NCI-H526 (cell line): ENCODE measurements at places on chromosomes 5 and 9.

GRCh38 chr5:120413686-120414085 lies 50.4 kb upstream of the PRR16 start:
- DNase-seq, result no peak

DNA sequence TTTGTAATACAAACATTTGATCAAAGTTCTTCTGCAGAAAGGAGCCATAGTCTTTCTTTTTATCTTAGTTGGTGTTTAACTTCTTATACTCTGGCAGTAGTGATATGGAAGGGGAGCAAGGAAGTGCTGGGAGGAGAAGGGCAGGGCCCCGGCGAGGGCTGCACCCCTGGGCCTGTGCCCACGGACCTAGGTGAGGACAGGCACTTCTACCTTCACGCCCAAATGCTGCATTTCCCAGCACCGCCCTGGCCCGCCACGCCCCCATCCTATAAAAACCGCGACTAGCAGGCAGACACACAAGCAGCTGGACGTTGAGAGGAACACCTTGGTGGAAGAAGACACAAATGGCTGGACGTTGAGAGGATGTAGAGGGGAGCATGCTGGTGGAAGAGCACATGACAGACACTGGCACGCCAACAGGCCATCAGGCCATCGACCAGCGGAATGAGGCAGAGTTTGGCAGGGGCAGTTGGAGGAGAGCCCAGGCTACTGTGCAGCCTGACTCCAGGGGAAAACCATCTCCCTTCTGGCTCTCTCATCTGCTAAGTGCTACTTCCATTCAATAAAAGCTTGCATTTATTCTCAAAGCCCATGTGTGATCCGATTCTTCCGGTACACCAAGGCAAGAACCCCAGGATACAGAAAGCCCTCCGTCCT lies 81.5 kb upstream of the C9orf72 start:
- no peak for DNase-seq

DNA sequence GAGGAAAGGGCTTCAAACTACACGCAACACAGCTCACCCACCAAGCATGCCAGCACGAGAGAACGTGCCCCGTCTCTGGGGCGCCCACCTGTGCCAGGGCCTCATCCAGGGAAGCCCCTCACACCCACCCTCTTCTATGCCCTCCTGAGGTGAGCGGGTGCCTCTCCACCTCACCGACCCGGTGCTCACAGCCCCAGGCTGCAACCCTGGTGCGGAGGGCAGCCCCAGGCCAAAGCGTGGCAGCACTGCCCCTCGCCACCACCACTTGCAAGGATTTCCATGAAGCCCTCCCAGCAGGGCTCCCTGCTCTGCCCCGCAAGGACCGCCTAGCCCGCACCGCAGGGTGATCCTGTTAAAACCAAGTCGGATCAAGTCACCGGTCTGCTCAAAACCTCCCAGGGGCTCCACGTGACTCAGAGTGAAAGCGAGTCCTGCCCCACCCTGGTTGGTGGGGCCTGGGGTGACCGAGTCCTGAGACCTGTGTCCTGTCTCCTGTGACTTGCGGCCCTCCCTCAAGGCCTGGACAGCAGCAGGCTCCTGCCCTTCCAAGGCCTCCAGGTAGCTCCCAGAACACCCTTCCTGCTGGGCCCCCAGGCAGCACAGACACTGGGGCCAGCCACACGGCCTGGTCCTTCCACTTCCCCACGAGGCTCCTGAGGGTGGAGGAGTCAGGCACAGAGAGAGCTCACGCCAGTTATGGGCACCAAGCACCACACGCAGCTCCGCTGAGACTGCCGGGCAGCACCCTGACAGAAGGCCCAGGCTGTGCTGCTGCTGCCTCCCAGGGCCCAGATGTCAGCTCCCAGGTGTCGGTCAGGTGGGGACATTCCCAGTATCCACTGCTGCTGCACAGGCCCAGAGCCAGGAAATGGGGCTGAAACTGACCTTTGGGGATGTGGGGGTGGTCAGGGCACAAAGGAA lies 12.7 kb downstream of the BRD3 start:
- DNase-seq, result no peak

GRCh38 chr9:137316012-137316981 lies 14.2 kb upstream of the NRARP start:
- DNase-seq, result no peak

DNA sequence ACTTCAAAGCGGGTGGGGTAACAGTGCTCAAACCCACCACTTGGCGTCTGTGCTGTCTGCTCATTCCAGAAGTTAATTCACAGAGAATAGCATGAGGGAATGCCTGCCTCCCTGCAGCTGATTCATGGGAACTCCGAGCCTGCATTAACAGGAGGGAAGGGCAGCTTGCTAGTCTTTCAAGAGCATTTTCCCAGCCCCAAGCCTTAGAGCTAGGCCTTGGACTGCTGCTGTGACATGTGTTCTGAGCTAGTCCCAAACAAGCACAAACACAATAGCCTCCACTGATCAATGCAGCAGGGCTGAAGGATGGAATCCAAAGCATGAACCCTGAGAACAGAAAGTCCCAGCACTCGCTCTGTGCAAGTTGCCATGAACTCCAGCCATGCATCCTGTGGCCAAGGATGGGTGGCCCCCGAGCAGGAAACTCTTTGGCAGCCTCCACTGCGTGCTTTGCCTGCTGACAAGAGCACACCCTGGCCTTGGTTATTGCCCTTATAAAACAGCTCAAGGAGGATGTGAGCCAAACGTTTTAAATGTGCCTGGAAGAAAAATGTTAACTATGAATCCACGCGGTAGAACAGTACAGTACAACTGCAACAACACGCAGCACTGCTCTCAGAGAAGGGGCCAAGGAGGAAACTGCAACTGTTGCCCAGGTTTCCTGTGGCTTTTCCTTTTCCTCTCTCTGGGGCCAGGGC lies 653.1 kb upstream of the KLF4 start:
- no peak for DNase-seq

DNA sequence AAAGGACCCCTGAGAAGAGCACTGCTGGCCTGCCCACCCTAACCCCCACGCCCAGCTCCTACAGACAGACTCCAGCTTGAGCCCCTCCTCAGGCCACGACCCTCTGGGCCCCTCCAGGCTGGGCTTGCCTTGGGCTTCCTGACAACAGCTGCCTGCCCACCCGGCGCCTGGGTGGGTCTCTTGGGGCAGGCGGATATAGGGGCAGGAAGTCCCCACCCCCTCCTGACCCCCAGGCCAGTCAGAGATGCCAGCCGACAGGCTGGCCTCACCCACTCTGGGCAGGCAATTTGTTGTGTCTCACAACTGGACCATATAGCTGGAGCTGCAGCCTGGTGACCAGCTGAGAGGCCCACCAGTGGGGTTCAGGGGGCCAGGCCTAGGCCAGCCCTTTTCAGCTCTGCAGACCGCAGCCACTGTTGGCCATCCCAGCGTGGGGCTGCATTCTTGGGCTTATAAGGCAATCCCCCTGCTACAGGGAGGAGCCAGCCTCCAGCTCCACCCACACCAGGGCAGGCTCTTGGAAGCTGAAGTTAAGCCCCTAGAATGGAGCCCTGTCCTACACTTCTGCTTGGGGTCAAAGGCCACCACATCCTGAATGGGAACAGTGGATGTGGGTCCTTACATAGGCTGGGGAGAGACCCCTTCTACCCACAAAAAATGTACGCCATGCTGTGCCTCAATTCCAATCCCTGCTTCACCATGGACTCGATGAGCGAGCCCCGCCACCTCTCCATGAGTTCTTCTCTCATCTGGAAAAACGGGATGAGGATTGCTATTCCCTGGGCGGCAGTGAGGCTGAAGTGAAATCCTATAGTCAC lies 2.0 kb downstream of the PDLIM7 start:
- no peak for DNase-seq

DNA sequence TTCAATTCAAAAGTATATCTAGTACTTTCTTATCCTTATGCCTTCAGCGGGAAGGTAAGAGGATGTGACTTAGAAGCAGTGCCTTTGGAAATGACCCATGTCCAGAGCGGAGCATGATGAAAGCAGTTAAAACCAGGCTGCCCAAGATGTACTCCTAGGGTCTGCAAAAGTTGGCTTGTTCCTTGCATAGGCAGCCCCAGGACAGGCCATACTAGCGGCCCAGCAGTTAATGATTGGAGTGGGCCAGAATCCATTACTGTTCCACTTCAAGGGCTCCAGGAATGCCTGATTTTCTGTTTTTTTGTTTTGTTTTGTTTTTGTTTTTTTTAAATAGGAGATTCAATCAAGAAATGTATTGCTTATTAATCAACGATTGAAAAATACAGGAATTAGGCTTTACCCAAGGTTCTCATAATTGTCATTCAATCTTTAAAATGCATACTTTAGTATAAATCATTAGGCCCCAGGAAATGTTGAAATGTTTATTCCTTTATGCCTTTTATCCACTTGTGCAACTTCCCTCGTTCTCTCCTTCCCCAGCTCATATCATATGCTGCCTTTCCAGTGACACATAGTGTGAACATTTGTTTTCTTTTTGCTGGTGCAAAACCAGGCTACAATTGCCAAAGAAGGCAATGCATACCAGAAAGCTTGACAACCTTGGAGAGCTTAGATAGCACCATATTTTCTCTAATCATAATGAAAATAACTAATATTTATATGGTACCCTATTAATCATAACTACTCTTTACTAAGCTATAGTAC lies 190.8 kb downstream of the ARHGEF28 start:
- DNase-seq, result no peak

DNA sequence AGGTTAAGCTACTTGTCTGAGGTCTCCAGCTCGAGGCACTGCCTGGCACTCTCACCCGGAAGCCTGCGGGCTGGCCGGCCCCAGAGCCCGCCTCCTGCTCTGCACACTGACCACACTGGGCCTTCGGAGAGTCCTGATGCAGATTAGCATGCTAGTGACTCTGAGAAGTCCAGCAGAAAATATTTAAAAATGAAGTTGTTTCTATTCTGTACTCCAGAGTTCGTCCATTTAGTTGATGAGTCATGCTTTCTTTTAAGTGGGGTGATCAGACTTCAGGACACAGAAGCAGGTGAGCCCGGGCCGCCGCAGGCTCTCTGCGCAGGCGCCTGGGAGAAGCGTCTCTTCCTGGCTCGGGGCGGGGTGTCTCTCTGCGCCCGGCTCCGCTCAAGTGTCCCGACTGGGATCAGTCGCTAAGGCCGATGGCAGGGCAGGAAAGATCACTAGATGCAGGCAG lies 32.5 kb downstream of the FAM240B start:
- DNase-seq, result peak; percentile 45
